ENCODE measurements at places on chromosomes 3 and 15. TPM values are rescaled to one million over a fixed set of nuclear protein-coding genes. Genes with fewer than 3 reads are reported as not detected.

GRCh38 chr3:59316688-59317275 is 267.0 kb upstream of the CFAP20DC start:
- no peak for DNase-seq

Gene CPLX3
- not detected for polyA plus RNA-seq

DNA sequence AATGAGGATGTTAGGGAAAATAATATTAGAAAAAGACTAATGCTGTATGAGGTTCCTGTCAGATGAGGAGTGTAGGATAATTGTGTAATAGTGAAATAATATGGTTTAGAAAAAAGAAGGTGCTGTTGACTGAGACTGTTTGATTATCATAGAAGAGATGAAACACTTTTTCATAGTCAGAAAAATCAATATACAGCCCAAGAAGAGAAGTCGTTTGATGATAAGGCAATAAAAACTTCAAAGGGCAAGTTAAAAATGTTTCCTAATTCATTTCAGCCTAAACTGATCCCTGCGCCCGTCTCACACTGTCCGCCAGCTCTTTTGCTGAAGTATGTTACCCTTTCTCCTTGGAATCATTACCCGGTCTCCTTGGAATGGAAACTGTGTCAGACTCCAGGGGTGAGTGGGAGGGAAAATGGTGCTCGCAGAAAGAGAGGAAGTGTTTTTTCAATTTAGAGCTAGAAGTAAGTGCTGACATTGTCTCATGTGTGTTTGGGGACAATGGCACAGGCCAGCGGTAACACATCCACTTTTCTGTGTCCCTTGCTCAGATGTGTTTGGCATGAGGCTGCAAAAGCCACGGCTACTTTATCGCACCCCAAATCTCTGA is 23.6 kb downstream of the DUT start:
- no peak for DNase-seq

Gene PLD1
- polyA plus RNA-seq: 11.2 TPM

DNA sequence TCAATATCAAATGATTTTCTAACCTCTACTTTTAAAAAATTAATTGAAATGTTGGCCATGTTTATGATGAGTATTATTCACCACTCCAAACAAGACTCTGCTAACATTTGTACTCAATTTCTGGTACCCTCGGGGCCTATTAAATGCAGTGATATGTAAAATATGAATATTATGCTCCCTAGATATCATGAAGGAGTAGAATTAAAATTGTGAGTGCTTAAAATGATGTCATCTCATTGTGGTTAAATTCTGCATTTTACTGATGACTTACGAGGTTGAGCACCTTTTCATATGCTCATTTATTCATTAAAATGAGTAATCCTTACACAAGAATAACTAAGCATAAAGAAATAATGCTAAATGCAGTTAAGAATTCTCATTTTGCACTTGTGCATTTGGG is 159.9 kb downstream of the OCA2 start:
- no peak for DNase-seq

Gene CCR8
- not detected for polyA plus RNA-seq

GRCh38 chr3:16122155-16122554 is 52.3 kb upstream of the GALNT15 start:
- DNase-seq: no peak

DNA sequence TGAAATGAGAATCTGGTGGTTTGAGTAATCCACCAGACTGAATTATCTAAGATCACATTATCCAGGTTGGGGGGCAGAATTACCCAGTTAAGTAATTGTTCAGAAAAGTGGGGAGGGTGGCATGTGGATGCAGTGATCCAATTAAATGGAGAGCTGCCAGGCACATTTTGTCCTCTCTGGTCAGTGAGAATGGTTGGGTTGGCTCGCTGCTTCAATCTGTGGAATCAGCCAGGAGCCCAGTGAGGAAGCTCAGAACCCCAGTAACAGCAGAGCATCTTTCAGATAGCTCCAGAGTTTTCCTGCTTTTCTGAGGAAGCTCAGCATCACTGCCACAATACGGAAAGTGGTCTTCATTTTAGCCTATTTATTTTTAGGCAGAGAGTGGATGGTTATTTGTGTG is 6.4 kb upstream of the EXOG start:
- DNase-seq: no peak

Gene GOLGA6A
- polyA plus RNA-seq: not detected

DNA sequence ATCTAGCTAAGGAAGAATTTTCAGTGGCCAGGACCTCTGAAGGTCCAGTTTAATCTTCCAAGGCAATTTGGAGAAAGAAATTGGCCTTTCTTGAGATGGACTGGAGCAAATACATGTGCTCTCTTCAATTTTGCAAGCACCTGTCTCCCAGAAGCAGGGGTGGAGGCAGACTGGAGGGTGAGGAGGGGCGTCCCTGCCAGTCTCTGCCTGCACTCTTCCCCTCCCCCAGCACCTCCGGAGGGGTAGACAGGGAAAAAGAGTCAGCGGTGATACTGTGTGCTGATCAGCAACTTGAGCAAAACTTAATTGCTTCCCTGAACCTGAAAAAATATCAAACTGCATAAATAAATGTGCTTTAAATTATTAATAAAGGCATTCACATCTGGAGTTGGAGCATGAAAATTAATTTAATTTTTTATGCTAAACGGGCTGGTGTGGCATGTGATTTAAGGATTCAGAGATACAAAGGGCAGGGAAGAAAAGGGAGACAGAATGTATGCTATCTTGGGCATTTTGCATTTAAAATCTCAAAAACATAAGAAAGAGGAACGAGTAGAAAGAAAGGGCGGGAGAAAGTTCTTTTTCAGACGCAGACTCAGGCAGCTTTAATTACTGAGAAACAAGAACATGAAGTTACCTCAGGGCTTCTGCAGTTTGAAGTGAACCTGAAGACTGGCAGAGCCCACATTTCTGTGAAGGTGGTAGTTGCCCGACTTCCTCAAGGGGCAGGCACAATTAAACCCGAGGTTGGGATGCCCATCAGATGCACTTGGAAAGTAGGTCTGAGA is 319.7 kb downstream of the UACA start:
- DNase-seq: no peak

Gene PSTPIP1
- polyA plus RNA-seq: 2.2 TPM

DNA sequence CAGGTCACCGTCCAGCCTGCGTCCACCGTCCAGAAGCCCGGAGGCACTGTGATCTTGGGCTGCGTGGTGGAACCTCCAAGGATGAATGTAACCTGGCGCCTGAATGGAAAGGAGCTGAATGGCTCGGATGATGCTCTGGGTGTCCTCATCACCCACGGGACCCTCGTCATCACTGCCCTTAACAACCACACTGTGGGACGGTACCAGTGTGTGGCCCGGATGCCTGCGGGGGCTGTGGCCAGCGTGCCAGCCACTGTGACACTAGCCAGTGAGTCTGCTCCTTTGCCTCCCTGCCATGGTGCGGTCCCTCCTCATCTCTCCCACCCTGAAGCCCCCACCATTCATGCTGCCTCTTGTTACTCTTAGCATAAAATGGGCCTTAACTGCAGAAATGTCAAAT is 39.2 kb downstream of the BOC start:
- no peak for DNase-seq

- peak; percentile 45 for DNase-seq
Observed at GRCh38 chr15:100310513-100311153, 31.1 kb downstream of the ADAMTS17 start.

DNA sequence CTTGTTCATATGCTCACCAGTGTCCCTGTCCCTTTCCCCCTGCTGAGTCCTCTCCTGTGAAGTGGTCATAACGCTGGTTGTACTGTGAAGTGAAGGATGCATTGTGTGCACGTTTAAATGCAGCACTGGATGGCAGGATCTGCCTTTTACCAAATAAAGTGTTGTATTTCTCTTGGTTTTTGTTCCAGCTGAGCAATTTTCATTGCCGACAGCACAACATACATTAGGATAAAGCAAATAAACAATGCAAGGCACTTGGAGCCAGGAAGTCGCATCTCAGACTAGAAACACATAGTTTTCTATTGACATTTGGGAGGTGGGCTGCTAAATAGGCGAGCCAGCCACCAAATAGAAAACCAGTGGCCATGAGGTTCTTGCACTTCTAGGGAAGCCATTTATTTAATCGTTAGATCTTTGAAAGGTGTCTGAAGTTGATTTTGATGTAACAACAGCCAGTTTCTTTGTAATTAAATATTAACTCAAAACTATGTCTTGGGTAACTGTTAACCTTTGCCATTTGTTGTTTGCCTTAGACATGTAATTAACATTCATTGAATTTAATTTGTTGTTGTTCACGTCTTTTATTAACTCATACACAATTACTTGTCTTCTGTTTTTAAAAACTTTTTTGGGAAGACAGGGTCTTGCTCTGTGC is 185.3 kb downstream of the FNDC3B start:
- DNase-seq: no peak

DNA sequence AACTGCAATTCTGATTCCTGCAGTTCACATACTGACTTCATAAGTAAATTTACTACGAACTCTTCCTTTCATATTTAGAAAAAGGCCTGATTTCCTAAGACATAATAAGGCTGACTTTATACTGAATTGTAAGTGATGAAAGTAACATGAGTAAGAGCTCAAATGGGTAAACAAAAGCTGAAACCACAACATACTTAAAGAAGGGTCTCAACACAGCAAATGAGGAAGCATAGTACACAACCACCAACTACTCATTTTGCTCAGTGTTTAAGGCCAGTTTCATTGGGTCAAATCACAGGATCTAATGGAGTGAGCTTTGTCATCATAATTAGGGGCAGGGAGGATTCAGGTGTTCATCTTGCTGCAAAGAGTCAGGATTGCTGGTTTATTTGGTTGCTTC is 81.4 kb downstream of the SETD2 start:
- DNase-seq: no peak

DNA sequence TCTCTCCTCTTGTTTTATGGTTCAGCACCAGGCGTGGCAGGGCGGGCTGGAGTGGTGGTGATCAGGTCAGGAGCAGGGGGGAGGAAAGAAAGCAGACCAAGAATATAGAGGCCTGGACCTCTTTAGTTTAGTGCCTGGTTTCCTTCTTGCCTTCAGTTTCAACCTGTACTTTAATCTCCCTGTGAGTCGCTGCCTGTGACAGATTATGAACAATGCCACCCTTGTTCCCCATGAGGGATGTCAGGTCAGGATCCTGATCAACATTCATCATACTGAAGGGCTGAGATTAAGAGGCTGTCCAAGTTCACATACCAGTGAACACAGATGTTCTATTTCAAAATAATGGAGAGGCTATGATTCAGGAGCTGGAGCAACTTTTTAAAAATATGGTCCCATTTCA is 11.4 kb downstream of the ENTPD3 start:
- DNase-seq: no peak

Data from kidney (tissue), 22 donors.